ENCODE measurements at places on chromosomes 7 and 10. TPM values are rescaled to one million over a fixed set of nuclear protein-coding genes. Genes with fewer than 3 reads are reported as not detected.

Gene CYP2C8
- 0.32 TPM for total RNA-seq

Gene CNNM1
- total RNA-seq: 0.36 TPM

Gene SPDYE2B
- not detected for total RNA-seq

Gene OR6V1
- not detected for total RNA-seq

Gene CACNB2
- total RNA-seq: 0.73 TPM

Gene TAS2R4
- total RNA-seq: 0.61 TPM

Gene LRRD1
- total RNA-seq: not detected

Gene CYP2C9
- not detected for total RNA-seq

Gene SPRN
- total RNA-seq: 0.16 TPM

Gene STX1A
- 11.4 TPM for total RNA-seq

Gene GIMAP2
- 5.1 TPM for total RNA-seq

Gene GPER1
- 6.0 TPM for total RNA-seq

Gene AQP1
- total RNA-seq: 36.2 TPM

Gene VWDE
- total RNA-seq: not detected

Gene CALML5
- not detected for total RNA-seq

Gene MEOX2
- 4.5 TPM for total RNA-seq

Gene ACSM6
- not detected for total RNA-seq

Gene CYP17A1
- not detected for total RNA-seq

Gene ADAM22
- total RNA-seq: 5.5 TPM

Gene OLAH
- not detected for total RNA-seq

Gene FAM25A
- not detected for total RNA-seq

Gene DNAJC2
- 13.1 TPM for total RNA-seq

Gene APBB1IP
- 5.2 TPM for total RNA-seq

Gene BMS1
- total RNA-seq: 16.1 TPM

Gene TMEM270
- not detected for total RNA-seq

Gene CC2D2B
- total RNA-seq: 0.32 TPM

All from hair follicle dermal papilla cell (primary cell).